Stimulated activated CD4-positive, alpha-beta T cell treated with anti-CD3 and anti-CD28 coated beads, Interleukin-1b, Interleukin-23, amount 100 ng/mL, for 24 hours (primary cell): ENCODE measurements at places on chromosomes 3 and 15.

DNA sequence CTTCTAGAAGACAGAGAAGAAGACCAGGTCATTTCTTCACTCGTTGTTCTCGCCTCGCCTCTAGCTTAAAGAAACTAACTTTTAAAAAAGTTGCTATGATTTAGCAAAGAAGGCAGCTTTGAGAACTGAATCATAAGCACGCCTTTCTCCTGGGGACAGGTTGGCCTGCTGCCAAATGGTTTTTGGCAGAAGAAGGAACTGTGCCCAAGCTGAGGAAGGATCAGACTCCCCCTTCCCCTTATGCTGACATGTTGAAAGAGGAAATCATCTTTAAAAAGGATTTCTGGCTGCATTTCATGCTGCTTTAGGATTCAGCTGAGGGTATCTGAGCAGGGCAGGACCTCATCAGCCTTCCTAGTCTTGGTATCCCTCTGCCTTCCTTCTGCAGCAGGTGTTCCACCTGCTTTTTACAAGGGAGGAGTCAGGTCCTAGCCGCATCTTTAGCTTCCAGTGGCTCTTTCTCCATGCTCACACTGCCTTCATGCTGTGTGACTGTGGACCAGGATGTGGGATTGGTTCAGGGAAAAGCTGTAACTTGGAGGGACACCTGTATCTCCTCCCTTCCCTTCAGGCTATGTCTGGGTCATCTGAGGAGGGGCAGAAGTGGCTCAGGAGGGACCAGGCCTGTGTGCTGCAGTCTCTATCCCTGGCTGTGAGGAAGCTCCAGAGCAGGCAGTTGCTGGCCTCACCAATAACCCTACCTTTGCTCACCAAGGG lies 34.1 kb upstream of the HACD2 start:
- DNase-seq = no peak

- DNase-seq = no peak
These were observed 38.3 kb downstream of the PDE8A start for GRCh38 chr15:85019815-85020590.

GRCh38 chr15:42650208-42651066 lies 75.0 kb downstream of the STARD9 start:
- DNase-seq = peak; percentile 5

DNA sequence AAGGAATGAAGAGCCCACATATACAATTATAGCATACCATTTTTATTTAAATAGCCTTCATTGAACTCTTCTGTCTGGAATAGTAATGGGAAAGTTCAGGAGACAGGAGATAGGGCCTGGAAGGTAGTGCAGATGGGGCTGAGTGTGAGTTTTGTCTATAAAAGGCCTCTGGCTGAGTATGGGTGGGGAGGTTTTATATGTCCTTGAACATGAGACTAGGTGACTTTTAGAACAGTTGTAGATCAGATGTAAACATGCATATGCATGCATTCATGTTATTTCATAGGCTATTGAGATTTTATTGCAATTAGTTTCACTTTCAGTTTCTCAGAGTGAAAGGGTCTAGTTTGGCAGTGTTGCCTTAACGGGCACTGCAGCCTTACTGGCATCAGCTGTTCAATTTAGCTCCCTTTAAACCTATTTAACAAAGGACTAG lies 27.1 kb downstream of the CGGBP1 start:
- DNase-seq = no peak

- DNase-seq = no peak
These were observed 38.5 kb downstream of the SLCO2A1 start for GRCh38 chr3:133991209-133991608.
